ENCODE measurements at places on chromosomes 7 and 10.

- DNase-seq = no peak
Measured at GRCh38 chr7:30633223-30633622, 38.5 kb downstream of the GARS1 start.

DNA sequence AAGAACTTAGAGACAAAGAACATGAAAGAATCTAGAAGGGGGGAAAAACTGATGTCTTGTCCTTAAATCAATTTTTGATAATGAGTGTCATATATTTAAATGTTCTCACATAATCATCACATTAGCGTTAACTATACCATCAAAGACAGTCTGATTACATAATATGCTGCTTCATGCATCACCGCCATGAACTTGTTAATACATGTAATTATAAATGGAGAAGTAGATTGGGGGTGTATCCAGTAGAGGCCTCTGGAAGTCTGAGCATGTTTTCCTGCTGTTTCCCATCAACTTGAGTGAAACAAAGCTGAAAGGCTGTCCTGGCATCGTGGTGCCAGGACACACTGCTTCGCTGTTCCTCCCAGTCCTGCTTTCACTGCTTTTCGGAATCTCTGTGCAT lies 48.2 kb downstream of the PRLHR start:
- DNase-seq = no peak

DNA sequence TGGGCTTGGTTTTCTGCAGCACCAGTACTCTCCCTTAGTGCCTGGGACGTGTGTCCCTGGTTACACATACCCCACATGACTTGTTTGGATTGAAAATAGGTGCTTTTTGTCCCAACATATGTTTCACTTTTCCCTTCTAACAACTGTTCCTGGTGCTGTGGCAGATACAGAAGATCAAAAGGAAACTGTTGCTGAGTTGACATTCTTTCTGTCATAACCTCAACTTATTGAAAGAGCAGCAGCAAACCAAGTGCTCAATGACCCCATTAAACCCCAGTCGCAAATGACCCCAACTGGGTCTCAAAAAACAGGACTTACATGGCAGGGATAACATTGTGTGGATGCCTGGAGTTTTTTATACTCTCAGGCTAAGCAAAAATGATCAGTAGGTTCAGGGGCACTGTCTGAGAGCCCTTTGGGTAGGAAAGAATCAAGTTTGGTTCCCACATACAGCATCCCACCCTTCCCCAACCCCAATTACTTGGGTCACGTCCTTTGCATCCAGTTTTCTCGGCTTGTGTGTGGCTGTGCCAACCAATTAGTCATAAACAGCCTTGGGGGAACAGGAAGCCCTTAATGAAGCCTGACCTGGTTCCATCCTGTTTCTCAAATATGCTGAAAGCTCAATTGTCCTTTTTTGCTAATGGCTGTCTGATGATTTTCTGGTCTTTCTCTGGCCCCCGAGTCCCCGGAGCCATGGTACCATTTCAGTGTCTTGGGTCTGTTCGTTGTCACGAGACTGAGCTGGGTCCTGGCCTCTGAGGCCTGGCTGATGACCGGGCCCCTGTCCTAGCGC lies 4.9 kb downstream of the HKDC1 start:
- DNase-seq = no peak

GRCh38 chr10:72267381-72267780 lies 6.3 kb upstream of the DDIT4 start:
- DNase-seq = no peak

GRCh38 chr10:58886406-58886805 lies 290.0 kb upstream of the PHYHIPL start:
- no peak for DNase-seq

DNA sequence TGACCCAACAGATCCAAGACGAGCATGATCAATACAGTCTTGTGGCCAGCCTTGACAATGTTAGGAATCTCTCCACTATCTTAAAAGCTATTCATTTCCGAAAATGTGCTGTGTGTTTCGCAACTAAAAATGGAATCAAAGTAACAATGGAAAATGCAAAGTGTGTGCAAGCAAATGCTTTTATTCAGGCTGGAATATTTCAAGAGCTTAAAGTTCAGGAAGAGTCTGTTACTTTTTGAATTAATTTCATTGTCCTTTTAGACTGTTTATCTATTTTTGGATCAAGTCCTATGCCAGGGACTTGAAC lies 24.3 kb upstream of the TIAL1 start:
- DNase-seq = no peak

- DNase-seq = no peak
Measured at GRCh38 chr7:141202535-141202934, 128.7 kb downstream of the TMEM178B start.

Measured in activated T-cell treated with anti-CD3 and anti-CD28 coated beads, Interleukin-2, amount 50 U/mL, for 24 hours (primary cell).